ENCODE measurements at places on chromosomes 4 and X.

- no peak for DNase-seq
These were observed 22.8 kb downstream of the PDLIM3 start for GRCh38 chr4:185512516-185512915.

- no peak for DNase-seq
These were observed 2.8 kb downstream of the SMIM31 start for GRCh38 chr4:164756686-164757085.

DNA sequence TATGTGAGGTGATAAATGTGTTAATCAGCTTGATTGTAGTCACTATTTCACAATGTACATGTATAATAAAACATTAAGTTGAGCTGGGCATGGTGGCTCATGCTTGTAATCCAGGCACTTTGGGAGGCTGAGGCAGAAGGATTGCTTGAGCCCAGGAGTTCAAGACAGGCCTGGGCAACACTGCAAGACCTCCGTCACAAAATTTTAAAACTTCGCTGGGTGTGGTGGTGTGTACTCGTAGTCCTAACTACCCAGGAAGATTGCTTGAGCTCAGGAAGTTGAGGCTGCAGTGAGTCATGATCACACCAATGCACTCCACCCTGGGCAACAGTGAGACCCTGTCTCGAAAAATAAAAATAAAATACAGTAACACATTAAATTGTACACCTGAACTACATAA lies 20.1 kb downstream of the LYAR start:
- DNase-seq: no peak

- DNase-seq: no peak
These were observed 18.3 kb upstream of the ACSL1 start for GRCh38 chr4:184843984-184844554.

- DNase-seq: no peak
These were observed 111.3 kb upstream of the ELOVL6 start for GRCh38 chr4:110309675-110310074.
